ENCODE measurements at places on chromosomes 13 and 19.

DNA sequence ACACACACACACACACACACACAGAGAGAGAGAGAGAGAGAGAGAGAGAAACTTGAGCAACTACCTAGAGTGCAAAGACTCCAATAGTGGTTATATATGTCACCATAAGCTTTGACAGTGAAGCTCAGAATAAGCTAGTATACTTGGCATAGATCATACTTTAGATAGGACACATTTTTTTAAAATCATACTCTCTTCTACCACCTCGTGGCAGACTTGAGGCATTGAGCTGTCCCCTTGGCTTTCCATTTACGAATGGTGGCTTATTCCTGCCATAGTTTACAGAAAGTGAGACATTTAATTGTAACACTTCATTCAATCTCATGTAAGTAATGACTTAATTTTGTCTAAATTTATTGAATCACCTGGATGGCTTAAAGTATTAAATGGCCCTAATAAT, 108.2 kb downstream of the EDNRB start:
- DNase-seq: peak; percentile 31

DNA sequence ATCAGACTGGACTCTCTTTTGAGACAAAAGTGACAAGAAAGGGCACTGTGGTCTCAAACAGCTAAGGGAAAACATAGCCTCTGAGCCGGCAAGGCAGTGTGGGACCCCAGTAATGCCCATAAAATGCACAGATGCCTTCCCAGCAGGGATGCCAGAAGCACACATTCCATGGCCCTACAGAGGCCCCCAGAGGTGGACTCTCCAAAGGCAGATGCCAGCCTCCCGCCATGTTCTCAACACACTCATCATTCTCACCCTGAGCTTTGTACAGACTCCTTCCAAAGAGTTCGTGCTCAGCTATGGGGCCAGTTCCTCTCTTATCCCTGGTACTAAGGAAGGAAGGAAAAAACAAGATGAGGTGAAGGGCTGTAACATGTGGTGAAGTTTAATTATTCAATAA, 67.1 kb upstream of the ATP12A start:
- no peak for DNase-seq

GRCh38 chr13:48602296-48603016, 51.3 kb upstream of the CYSLTR2 start:
- no peak for DNase-seq

- DNase-seq: no peak
Observed at GRCh38 chr13:71068041-71068440, 799.0 kb downstream of the DACH1 start.

DNA sequence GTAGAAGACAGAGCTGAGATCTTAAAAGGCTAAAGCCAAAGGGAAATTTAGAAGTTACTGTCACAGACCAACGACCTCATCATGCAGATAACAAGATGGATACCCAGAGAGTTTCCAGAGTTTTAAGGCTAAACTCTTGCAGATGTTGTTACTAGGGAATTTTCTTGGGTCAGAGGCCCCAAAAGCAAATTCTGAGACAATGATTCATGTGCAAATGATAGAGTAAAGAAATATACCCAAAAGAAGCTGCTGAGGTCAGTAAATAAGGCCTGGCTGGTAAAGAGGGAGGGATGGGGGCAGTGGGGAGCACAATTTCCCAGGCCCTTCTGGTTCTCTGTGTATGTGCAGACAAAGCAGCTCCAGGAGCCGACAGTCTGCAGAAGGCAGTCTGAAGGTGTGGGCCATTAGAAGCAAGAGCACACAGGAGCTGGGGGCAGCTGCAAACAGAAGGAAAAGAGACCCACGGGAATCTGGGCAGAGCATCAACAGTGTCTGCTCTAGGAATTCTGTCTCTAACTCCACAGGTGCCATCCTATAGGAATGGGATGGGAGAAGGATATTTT, 330.8 kb downstream of the TBC1D4 start:
- no peak for DNase-seq

DNA sequence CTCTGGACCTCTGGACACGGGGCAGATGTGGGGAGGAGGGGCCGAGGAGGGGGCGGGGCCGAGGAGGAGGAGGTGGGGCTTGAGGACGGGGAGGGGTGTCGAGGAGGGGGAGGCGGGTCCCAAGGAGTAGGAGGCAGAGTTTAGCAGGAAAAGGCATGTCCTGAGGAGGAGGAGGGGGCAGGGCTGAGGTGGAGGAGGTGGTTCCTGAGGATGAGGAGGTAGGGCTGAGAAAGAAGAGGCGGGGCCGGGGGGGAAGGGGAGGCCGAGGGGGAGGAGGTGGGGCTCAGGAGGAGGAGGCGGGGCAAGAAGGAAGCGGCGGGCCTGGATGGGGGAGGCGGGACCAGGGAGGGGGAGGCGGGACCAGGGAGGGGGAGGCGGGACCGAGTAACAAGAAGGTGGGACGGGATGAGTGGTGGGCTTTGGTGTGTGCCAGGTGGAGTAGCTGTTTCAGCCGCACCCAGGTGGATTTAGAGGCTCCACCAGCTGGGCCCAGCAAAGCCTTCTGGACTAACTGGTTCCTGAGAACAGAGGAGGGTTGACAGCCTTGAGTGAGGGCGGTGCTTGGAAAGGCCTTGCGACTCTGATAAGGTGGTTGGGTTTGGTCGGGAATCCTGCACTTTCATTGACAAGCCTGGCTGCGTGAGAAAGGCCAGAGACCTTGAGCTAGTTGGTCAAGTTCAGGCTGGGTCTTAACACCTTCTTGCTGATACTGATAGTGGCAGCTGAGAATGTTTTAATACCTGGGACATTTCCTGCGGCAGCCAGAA, 7.7 kb downstream of the TECR start:
- DNase-seq: peak; percentile 68

Measured in activated CD4-positive, alpha-beta T cell treated with anti-CD3 and anti-CD28 coated beads, Interleukin-10, Interleukin-2, amounts not matched to agents 100 ng/mL and 50 ng/mL, durations not matched to agents 16 hours and 8 hours (primary cell).